Activated T-cell treated with anti-CD3 and anti-CD28 coated beads, Interleukin-2, amount 50 U/mL, for 1 hour (primary cell): ENCODE measurements at places on chromosomes 6 and 20.

- no peak for DNase-seq
Measured at GRCh38 chr6:14165091-14165490, 47.5 kb downstream of the CD83 start.

DNA sequence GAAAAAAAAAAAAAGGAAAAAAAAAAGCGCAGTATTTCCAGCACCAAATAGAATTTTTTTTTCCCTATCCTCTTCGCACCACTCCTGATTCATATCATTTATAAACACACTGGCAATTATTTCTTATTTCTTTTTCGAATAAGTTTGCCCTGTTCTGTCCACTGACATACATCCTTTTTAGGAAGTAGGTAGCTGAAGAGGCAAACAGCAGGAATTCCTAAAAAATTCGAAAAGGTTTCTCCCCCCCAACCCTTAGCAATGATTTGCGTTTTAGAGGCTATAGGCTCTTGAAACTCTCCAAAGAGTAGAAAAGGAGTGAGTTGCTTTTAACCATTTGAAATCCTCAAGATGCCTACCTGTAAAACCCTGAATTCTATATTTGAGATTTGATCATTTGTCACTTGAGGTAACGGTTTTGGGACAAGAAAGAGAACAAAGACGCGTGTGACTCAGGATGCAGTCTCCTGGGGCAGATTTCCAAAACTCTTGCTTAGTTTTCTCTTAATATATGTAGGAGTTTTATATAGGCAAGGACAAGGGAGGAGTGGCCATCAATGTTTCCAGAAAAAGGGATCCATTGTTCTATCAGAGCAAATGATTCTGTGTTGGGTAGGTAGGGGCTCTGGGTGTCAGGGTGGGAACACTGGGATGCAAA is 531 bp upstream of the CCN2 start:
- no peak for DNase-seq

- DNase-seq, result no peak
Measured at GRCh38 chr6:111673532-111673931, 67.9 kb upstream of the TRAF3IP2 start.

DNA sequence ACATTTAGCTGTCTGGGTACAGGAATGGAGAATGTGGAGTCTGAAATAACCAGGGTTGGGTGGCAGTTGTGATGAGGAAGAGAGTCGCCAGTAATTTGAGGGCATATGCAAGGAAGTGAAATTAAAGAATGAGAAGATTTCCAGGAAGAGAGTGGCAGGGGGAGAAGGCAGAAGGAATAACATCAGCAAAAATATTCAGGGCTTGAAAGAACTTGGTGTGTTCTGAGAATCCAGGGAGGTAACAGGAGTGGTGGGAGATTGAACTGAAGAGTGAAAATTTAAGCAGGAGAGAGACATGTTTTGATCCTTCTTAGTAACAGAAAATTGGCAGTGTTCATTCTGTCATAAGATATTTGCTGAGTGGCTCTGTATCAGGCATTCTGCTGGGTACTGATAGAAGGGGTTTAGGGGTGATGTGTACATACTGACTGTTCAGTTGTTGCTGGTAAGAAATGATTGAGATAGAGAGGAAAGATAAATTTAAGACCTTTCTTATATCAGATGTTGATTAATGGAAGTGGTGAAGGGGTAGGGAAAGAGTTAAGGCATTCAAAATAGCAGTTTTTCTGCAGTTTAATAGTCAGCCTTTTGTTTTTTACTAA is 54.7 kb downstream of the PHF20 start:
- no peak for DNase-seq

- no peak for DNase-seq
Measured at GRCh38 chr6:72657407-72658197, 35.7 kb downstream of the KCNQ5 start.
